ENCODE measurements at places on chromosomes 12 and 14.

DNA sequence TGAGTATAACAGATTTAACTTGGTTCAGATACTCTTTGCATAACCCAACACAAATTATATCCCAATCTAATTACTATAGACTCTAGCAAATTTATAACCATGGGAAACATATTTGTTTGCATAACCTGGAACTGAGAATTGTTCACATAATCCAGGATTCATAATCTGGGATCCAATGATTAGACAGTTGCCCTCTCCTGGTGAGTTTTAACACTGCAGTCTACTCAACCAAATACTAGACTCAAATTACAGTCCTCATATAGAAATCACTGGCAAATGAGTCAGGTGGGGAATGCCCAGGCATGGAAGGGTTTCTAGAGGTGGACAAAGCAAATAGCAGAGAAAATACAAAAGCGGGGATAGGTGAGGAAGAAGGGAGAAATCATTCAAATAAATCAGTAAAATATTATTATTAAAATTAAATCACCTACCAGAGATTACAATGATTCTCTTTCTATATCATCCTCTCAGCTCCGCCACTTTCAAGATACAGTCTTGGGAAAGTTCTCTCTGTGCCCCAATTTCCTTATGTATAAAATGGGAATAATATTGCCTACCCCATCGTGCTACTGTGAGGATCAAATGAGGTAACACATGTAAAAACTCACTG is 9.4 kb downstream of the GCH1 start:
- no peak for DNase-seq

- no peak for DNase-seq
Measured at GRCh38 chr14:54105898-54106297, 149.3 kb upstream of the BMP4 start.

DNA sequence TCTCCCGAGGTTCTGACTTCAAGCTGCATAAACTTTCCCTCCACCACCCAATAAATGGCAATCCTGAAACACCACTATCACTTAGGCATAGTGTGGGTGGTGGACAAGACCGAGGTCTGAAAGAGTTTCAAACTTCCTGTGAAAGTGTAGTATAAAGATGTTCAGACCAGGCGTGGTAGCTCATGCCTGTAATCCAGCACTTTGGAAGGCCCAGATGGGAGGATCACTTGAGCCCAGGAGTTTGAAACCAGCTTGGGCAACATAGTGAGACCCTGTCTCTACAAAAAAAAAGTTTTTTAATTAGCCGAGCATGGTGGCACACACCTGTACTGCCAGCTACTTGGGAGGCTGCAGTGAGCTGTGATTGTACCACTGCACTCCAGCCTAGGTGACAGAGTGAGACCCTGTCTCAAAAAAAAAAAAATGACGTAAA is 61.9 kb downstream of the CCDC92 start:
- no peak for DNase-seq

- DNase-seq, result no peak
Measured at GRCh38 chr12:132282031-132282949, 47.1 kb downstream of the GALNT9 start.

GRCh38 chr14:23040100-23040499 is 1.9 kb upstream of the PSMB11 start:
- no peak for DNase-seq

GRCh38 chr14:71589609-71590008 is 342.6 kb upstream of the RGS6 start:
- DNase-seq, result no peak

- no peak for DNase-seq
Measured at GRCh38 chr12:96810477-96810876, 96.6 kb upstream of the NEDD1 start.

DNA sequence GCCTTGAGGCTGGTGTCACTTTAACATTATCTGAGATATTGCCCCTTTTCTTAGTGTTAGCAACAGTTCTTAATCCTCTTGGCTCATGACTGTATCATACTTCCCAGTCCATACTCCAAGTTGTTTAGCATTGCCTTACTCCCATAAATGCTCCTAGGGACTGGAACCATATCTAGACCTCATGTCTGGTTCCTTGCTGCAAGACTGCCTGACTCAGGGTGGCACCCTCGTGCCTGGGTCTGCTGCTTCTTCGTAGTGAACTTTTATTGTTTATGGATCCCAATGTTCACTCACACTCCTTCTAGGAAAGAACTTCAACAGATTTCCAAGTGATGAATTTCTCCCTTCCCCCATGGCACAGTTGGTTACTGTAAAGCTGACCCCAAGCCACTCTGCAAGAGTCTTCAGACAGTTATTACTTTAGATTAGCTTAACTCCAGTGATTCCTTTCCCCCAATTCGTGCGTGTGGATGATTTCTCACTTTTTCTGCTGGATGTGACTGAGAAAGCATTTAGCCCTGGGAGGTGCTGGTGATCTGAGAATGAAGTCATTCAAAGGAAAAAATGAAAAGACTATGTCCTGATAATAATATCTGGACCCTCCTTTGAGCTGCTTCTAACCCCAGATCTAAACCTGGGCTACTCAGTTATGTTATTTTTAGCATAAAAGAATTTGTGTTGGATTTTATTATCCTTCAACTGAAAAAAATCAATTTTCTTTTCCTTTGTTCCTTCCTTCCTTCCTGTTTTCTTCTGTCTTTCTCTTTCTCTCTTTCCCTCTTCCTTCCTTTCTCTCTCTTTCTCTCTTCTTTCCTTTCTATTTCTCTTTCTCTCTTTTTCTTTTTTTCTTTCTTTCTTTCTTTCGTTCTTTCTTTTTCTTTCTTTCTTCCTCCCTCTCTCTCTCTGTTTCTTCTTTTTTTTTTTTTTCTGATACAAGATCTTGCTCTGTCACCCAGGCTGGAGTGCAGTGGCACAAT is 47.5 kb upstream of the PPP1R12A start:
- no peak for DNase-seq

DNA sequence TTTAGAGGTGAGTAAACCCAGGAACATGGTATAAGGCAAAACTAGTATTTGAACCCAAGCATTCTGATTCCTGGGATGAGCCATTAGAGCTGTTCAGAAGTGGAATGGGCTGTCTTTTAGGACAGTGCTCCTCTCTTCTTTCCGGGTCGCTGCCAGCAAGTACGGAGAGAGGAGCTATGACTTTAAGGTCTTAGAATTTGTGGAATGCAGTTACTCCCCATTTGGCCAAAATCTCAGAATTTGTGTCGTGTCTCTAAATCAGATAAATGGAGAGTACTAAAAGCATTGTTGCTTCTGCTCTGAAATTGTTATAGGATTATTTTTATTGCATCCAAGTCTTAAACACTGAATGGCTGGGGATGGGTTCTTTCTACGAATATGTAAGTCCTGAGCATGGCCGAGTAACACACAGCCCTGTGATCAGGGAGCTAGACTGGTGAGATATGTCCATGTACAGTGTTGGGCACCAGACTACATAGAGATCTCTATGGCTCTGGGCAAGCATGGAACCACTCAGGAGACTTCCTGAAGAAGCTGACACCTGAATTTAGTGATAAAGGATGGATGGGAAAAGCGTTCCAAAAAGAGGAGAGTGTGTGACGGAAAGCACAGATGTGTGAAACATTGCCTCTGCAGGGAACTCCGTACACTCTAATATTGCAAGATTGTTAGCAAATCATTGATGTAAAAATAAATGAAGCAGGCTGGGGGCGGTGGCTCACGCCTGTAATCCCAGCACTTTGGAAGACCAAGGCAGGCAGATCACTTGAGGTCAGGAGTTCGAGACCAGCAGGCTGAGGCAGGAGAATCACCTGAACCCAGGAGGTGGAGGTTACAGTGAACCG is 184.7 kb downstream of the SRGAP1 start:
- no peak for DNase-seq

- DNase-seq, result no peak
Measured at GRCh38 chr12:130335517-130336392, 1.9 kb upstream of the PIWIL1 start.

GRCh38 chr12:31482816-31483215 is 108.1 kb downstream of the DENND5B start:
- no peak for DNase-seq

- DNase-seq, result no peak
Measured at GRCh38 chr14:90616313-90616712, 199.9 kb downstream of the TTC7B start.

DNA sequence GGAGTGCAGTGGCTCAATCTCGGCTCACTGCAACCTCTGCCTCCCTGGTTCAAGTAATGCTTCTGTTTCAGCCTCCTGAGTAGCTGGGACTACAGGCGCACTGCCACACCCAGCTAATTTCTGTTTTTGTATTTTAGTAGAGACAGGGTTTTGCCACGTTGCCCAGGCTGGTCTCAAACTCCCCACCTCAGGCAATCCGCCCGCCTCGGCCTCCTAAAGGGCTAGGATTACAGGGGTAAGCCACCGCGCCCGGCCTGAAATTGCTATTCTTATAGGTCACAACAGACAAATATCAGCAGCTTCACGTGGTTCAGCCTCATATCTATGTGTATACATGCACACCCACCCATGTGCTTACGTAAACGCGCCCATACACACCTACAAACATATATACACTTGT is 23.6 kb downstream of the BATF start:
- DNase-seq, result no peak
